Muscle of leg (tissue), 16 donors: ENCODE measurements at places on chromosomes 1 and 21. TPM values are rescaled to one million over a fixed set of nuclear protein-coding genes. Genes with fewer than 3 reads are reported as not detected.

ZMYND12 gene
- total RNA-seq = 0.80 TPM

DNA sequence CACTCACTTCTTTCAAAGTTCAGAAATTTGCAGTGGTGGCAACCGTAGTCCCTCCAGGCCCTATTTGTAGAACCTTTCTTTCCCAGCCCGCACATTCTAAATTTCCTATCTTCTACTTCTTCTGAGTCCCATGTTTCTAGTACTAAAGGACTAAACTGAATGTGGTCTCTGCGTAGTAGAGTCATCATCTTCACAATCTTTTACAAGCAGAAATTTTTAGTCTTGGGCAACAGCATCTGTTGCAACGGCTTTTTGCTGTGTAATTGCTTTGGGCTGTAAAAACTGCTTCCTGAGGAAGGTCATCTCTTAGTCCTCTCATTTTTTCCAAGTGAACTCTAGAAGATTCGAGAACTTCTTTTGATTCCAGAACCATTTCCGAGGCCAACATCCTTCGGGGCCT, 23.9 kb downstream of the VAV3 start:
- H3K36me3 ChIP-seq = no peaks in the 10 kb centered on the region
- peak; percentile 67 for DNase-seq
- peaks cover 5% of the 10 kb centered on the region for H3K4me1 ChIP-seq
- H3K4me3 ChIP-seq = no peak overlapping the region

ZNF326 gene
- total RNA-seq = 6.6 TPM

- H3K36me3 ChIP-seq = no peaks in the 10 kb centered on the region
- no peak overlapping the region for H3K4me3 ChIP-seq
- H3K27me3 ChIP-seq = no peaks in the 10 kb centered on the region
- DNase-seq = no peak
Measured at GRCh38 chr1:183019139-183019740, 4.0 kb upstream of the LAMC1 start.

DNA sequence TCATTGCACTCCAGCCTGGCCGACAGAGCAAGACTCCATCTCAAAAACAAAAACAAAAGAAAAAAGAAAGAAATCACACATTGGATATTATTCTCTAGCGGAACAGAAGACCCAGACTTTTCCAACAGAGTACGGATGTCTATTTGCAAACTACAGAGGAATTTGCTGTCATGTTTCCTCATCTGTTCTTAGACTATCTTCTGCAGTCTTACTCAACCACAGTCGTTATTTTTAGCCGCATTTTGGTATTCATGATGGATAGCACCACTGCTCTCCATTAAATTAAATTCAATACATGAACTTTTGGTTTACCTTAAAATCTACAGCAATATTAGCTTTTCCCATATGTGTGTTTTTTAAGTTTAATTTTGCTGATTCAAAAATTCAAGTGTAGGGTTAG, 14.2 kb upstream of the HEATR1 start:
- H3K4me3 ChIP-seq = no peak overlapping the region
- no peaks in the 10 kb centered on the region for H3K27me3 ChIP-seq
- DNase-seq = peak; percentile 12
- H3K36me3 ChIP-seq = no peaks in the 10 kb centered on the region
- H3K27ac ChIP-seq = no peak overlapping the region

- DNase-seq = peak; percentile 16
- peaks cover 4% of the 10 kb centered on the region for H3K4me1 ChIP-seq
- H3K27ac ChIP-seq = no peak overlapping the region
- peak overlapping the region; percentile 87 for H3K4me3 ChIP-seq
- H3K36me3 ChIP-seq = no peaks in the 10 kb centered on the region
Measured at GRCh38 chr1:147243841-147244240, 1.4 kb downstream of the CHD1L start.
